Fibroblast of skin of left quadriceps (primary cell): ENCODE measurements at places on chromosomes 16 and 17.

GRCh38 chr16:85812031-85812807, 12.7 kb downstream of the COX4I1 start:
- DNase-seq, result no peak

- DNase-seq, result no peak
Measured at GRCh38 chr16:8788578-8789172, 8.8 kb downstream of the TMEM186 start.

GRCh38 chr16:1348926-1349325, 2.8 kb downstream of the TSR3 start:
- no peak for DNase-seq

DNA sequence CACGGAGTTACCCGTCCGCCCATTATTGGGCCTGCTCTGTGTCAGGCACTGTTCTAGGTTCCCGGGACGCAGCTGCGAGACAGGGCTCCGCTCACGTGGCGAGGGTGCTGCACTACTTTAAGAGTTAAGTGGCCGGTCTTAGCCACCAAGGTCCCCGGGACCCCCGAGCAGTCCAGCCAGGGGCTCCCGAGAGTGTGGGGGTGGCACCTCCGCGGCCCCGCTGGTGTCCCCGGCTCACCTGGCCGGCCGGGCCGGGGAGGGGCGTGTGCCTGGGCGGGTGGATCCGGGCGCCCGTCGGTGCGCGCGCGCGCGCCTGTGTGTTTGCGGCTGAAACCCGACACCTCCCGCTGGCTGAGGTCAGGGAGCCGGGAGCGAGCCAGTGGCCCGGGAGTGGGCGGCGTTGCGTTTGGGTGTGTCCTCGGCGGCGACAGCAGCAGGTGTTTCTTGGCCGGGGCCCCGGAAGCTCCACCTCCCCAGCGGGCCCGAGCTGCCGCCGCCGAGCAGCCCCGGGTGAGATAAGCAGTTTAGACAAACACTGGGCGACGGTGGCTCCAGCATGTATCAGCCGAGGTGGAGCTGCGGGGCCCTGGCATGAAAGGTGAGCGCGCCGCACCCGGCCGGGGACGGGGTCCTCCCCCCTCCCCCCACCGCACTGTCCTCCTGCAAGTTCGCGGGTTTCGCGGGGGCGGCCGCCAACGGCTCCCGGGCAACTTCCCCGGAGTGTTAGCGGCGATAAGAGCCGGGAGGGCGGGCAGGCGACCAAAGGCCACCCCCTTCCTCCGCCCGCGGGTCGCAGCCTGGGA, at the start of gene GSE1:
Gene GSE1, plus strand, starts transcription at position 522 of the 803 bp plus-strand sequence. Its CDS starts 70 bp downstream, at position 592.
- peak; percentile 35 for DNase-seq

DNA sequence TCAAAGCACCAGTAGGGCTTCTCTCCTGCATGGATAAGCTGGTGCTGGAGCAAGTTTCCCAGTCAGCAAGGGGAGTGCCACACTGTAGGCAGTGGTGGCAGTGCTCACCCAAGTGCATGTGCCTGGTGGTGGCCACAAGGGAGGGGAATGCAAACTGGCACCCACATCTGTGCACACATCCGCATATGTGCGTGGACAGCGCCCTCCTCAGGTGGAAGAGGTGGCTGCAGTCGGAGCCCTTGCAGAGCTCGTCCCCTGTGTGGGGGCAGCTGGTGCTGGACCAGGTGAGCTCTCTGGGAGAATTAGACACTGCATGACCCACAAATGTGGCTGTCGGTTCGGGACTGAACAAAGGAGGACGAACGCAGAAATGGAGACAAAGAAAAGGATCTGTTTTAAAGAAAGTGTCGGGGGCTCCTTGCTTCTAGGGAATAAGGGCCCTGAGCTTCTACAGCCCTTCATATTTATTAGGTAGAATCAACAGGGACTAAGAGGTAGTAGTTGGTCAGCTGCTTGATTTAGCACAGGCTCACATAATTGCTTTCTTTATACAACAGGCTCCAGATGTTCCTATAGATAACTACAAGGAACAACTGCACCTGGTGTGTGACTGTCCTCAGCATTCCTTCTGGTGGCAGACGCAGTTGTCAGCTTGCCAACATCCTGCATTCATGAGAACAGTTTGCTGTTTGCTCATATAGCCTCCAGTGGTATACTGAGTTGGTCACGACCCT, 5.3 kb upstream of the ZNF689 start:
- no peak for DNase-seq

- DNase-seq, result no peak
Measured at GRCh38 chr17:2980211-2980903, 83.0 kb downstream of the OR1D5 start.

DNA sequence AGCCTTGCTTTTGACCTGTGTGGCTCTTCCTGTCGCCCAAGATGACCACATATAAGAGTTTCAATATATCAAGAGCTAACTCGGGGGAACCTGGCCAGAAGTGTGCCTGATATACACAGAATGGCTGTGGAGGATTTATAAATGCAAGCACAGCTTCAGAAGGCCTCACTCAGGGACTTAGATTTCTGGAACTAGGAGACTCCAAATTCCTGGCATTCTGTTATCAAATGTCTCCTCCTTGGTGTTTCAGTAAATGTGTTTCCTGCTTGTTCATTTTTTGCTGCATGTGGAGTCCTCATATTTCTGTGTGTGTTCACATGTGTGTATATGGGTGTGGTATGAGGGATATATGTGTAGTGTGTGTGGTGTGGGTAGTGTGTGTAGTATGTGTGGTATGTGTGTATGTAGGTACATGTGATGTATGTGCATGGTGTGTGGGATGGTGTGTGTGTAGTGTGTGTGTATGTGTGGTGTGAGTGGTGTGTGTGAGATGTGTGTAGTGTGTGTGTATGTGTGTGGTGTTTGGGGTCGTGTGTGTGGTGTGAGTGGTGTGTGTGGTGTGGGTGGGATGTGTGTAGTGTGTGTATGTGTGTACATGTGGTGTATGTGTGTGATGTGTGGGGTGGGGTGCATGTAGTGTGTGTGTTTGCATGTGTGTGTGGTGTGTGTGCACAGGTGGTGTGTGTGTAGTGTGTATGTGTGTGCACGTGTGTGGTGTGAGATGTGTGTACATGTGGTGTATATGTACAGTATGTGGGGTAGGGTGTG, 981 bp upstream of the CD300H start:
- no peak for DNase-seq

- peak; percentile 14 for DNase-seq
Measured at GRCh38 chr16:72172105-72173034, at the start of gene PMFBP1. TSS of gene PMFBP1 (minus strand) at chr16:72172155. CDS start at chr16:72171208, 947 bp downstream.

GRCh38 chr16:1403733-1404132, 10.8 kb downstream of the UNKL start:
- DNase-seq, result no peak

DNA sequence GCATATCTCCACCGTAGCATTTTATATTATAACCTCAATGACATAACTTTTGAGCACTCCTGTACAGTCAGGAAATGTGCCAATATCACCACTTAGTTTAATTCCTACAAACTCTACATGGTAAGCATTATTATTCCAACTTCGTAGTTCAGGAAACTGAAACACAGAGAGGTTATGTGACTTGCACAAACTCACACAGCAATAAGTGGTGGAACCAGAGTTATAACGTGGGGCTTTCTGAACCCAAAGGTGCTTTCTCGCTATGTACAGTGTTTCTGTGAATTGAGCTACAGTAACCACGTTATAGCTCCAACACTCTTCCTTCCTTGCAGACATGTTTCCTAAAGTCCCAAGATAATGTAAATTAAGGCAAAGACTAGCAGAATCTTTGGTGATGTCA, 330.2 kb downstream of the GRIN2A start:
- no peak for DNase-seq

DNA sequence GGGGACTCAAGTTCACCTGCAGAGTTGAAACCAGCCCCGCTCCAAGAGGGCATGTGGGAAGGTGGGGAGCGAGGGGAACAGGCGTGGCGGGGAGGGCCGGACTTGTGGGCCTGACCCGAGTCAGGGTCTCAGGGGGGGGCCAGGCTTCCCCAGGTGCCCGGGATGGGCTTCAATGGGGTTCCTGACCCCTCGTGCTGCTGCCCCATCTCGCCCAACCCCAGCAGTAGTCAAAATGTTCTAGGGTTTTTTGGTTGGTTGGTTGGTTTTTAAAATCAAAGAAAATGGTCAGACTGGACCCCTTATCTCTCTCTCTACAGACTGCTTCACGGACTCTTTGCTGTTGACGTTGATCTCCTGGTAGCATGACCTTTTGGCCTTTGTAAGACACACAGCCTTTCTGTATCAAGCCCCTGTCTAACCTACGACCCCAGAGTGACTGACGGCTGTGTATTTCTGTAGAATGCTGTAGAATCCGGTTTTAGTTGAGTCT, 69.5 kb downstream of the AMFR start:
- DNase-seq, result no peak

GRCh38 chr17:28327709-28328108, 7.6 kb downstream of the IFT20 start:
- DNase-seq, result no peak

DNA sequence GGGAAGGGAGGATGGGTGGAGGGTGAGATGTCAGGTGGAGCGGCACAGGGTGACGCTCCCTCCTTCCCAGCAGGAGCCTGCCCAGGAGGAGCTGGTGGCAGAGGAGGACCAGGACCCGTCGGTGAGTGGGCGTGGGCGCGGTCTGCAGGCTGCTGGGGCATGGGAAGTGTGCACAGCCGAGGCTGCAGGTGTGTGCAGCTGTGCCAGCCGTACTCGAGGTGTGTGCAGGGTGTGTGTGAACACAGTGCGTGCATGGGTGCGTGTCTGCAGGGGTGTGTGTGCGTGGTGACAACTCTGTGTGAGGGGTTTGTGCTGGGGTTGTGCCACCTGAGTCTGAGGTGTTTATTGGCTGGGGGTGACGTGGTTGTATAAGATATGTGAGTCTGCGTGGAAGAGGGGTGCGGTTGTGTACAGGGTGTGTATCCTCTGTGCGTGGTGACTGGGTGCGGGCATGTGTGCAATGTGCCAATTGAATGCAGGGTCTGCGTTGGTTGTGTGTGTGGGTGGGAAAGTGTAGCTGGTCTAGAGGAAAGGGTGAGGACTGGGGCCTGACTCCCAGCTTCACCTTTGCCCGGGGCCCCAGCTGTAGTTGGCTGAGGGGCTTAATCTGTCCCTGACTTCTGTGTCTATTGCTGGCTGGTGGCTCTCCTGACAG, 670 bp downstream of the TNFSF12 start:
- DNase-seq, result no peak

- DNase-seq, result no peak
Measured at GRCh38 chr17:79941088-79942010, 94.3 kb downstream of the TBC1D16 start.

DNA sequence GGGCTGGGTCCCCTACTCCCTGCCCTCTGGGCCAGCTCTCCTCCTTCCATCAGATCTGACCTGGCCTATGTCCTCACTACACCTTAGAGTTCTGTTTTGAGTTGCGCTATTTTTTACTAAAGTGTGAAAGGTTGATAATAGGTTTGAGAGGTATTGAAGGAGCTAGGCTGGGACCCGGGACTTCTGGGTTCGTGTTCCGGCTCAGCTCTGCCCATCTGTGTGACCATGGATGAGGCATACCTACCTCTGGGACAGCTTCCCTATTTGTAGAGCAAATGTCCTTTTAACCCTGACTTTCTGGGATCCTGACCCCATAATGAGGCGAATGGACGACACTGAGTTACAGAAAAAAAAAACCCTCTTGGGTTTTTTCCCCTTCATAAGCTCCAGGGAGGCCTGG, 36.0 kb downstream of the IL21R start:
- no peak for DNase-seq

GRCh38 chr16:54546521-54546920, 259.9 kb upstream of the IRX3 start:
- DNase-seq, result no peak

DNA sequence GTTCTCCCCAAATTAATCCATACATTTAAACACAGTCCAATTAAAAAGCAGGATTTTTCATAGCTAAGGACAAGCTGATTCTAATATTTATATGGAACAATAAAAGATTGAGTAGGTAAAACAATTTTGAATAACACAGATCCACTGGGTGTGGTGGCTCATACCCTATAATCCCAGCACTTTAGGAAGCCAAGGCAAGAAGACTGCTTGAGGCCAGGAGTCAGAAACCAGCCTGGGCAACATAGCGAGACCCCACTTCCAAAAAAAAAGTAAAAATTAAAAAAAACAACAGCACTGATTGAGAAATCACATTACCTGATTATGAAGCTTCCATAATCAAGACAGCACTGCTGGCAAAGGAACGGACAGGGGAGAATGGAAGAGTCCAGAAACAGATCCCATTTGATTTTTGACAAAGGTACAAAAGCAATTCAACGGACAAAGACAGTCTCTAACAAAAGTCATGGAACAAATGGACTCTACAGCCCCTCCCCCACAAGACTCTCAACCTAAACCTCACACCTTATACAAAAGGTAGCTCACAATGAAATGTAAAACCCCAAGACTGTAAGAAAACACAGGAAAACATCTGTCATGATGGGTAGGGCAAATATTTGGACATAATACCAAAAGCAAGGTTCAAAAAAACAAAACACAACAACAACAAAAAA, 17.9 kb downstream of the USP7 start:
- DNase-seq, result no peak

GRCh38 chr17:34220752-34221395, 34.2 kb upstream of the CCL2 start:
- no peak for DNase-seq

GRCh38 chr16:12059216-12059769, 82.8 kb downstream of the SNX29 start:
- DNase-seq, result no peak

DNA sequence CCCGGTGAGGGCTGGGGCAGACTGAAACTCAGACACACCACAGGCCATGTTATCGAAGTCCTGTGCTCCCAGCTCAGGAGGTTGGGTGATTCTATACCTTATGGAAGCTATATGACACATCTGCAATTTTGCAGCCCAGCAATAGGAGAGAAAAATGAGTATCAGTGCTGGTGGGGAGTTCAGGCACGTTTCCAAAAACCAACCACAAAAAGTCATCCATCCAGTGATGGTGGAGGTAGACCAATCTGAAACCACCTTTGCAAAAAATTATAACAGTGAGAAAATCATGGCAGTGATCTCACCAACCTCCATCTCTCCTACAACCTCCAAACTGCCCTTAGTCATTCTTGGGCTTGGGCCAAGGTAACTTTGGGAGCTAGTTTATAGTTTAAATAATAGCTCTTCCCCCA, 327.9 kb downstream of the SLC39A11 start:
- DNase-seq, result peak; percentile 10

DNA sequence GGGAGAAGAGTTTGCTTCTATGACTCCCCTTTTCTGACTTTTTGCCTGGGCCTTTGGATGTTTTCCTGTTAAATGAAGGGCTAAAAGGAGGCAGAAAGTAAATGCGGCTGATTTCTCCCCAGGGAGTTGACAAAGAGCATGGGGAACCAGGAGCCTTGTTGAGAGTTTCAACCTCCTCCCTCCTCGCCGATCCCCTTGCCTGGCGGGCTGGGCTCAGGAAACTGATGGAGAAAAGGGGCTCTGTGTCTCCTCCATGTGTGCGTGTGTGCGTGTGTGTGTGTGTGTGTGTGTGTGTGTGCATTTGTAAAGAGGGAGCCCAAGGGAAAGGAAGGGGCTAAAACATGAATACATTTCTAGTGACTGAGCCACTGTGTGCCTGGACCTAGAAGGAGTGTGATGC, 94.5 kb downstream of the ZDHHC7 start:
- DNase-seq, result no peak
